CMK (cell line): ENCODE measurements at places on chromosomes 3 and 15.

DNA sequence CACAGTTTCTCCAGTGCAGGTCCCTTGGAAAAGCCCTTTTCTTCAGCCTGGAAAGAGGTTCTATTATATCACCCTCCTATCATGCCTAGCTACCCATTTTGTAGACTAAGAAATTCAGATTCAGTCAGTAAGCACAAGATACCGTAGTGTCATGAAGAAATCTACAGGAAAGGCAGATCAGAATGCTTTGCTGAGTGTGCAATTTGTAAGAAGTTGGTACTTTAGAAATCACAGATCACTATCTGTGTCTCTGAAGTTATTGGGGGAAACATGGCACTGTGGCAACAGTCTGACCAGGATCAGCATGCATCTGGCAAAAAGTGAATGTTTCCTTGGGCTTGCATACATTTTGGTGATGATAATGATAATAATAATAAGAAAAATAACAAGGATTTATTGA, 531.8 kb downstream of the EPHB1 start:
- DNase-seq, result no peak

GRCh38 chr15:86197770-86198169, 118.1 kb downstream of the AGBL1 start:
- DNase-seq, result no peak

- no peak for DNase-seq
These were observed 470.2 kb upstream of the AGTR1 start for GRCh38 chr3:148227534-148227933.

DNA sequence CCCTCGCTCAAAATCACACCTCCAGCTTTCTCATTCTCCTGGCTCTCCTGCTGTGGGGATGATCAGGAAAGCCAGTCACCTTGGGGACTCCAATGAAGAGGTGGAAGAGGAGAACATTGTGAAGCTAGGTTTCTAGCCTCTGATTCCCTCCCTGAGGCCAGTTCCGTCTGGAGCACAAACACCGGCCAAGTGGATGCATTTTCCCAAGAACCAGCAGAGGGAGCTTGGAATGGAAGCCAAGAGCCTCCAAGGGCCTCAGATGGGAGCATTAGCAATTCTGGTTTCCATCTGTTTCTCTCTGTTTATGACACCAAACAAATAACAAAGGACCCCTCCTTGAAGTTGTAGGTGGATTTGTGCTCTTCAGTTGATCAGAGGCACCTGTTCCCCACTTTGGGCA, 40.6 kb upstream of the NMNAT3 start:
- no peak for DNase-seq

DNA sequence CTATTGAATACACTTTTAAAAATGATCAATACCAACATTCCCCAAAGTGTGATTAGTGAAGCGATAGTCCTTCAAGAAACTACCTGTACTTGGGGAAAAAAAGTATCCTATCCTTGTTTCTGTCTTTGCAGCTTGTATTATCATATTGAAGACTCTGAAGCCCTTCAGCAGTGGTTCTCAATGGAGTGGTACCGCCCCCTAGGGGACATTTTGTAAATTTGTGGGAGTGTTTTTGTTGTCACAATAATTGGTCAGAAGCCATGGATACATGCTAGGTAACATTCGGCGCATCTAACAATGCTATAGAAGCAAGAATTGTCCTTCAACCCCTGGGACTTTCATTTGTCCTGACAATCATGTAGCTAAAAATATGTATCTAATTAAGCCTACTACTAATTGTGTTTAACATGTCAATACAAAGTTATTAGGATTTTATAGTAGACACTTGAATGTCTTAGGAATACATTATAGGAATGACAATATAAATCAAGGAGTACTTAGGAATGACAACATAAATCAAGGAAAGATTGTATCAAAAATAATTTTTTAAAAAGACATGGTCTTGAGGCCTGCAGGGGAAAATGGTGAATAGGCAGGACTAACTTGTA, 53.7 kb downstream of the NMD3 start:
- DNase-seq, result no peak

GRCh38 chr3:66076861-66077470, 38.2 kb upstream of the MAGI1 start:
- DNase-seq, result no peak

DNA sequence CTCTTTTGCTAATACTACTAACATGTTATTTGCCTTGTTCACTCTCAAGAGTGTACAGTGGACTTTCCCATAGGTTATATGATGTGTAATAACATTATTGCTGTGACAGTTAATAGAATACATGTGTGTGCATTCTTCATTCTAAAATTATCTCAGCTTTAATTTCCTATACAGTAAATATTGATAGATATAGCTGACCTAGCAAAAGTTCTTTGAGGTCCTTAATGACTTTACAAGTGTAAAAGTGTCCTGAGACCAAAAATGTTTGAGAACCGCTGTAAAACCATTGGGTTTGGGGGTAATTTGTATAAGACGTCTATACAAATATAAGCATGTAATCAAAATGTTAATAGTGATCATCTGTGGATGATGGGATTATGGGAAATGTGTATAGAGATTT, 469.5 kb upstream of the PROK2 start:
- DNase-seq, result no peak

DNA sequence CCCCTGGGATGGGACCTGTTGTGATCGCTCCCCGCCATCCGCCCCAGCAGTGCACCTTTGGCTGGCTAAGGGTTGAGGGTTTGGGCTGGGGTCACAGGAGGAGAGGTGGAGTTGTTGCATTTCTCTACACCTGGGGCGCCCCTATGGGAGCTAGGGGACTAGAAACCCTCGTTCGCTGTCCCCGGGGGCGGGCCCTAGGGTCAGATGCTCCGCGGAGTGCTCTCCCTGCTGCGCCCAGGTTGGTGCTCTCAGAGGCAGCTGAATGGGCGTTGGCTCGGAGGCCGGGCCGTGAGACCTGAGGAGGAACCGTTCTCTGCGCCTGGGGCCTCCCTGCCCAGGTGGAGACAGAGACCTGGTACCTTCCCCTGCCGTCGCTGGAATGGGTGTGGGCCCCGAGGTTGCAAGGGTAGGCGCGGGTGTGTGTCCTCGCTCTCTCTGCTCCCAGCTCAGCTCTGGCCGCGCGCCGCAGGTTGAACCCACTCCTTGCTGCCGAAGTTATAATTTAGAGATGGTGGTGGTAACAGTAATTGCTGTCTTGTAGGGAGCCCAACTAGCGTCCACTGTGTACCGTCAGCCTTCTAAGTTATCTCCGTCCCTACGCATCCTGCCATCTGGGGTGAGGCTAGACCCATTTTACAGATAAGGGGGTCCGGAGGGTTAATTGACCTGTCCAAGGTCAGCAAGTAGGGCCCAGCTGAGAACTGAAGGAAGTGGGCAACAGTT, 965 bp downstream of the FLNB start:
- no peak for DNase-seq

GRCh38 chr15:87662575-87662974, 594.0 kb downstream of the NTRK3 start:
- no peak for DNase-seq

- no peak for DNase-seq
These were observed 65.7 kb upstream of the FRMD4B start for GRCh38 chr3:69451594-69451993.

DNA sequence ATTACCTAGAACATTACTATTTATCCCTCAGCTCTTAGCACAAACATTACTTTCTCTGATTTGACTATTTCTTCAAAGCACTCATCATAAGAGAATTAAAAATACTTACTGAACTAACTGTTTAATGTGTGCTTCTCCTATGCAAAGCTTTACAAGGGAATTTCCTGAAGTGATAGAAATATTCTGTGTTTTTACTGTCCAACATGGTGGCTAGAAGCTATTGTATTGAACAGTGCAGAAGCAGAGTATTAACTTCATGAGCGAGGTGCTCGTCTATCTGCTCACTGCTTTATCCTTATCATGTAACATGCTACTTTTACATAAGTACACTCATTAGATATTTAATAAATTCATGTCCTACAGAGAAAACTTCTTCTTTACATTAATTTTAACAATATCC, 239.1 kb downstream of the ISL2 start:
- no peak for DNase-seq

DNA sequence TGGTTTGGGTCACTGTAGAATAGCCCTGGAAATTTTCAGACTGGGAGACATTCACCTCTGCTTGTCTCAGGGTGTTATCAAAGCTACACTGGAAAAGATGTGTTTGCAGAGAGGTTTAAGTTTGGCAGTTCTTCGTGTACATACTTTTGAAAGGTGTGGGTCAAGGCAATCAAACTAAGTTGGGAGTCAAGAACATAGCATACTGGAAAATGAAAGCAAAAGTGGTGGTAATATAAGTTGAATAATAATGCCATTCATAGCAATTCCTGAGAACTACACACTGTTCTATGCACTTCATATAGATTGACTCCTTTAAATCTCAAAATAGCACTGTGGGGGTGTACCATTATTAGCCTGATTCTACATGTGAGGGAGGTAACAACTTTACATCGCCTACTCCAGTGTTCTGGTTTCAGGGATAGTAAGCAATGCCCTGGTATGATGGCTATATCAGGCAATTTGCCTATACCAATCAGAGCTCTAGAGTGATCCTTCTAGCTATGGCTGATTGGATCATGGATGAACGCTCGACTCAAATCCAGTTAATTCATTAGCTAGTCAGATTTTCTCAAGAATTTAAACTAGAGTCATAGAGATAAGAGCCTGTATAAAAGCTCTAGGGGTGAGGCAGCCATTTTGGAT, 44.6 kb upstream of the RASGRP1 start:
- DNase-seq, result no peak

GRCh38 chr3:195838714-195839113, 27.0 kb upstream of the MUC4 start:
- no peak for DNase-seq

GRCh38 chr3:138941259-138941885, 5.6 kb downstream of the FOXL2 start:
- DNase-seq, result no peak

DNA sequence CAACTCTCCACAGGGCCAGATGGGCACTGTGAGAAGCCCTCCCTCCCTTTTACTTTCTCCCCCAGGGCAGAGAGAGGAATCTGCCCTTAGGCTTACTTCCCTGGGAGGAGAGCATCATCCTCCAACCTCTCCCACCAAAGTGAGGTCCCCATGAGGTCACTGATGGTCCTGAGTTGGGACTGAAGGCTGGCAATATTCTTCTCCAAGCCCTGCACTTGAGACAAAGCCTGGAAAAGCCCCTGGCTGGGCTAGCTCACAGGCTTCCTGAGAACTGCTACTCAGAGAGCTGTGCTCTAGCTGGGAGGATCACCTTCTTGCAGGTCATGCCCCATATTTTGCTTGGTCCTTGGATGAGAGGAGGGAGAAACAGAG, 110.0 kb upstream of the MEF2A start:
- no peak for DNase-seq

- DNase-seq, result no peak
These were observed 86.7 kb downstream of the EBLN2 start for GRCh38 chr3:73148206-73148605.

- no peak for DNase-seq
These were observed 528.8 kb downstream of the UNC13C start for GRCh38 chr15:54506977-54507524.

DNA sequence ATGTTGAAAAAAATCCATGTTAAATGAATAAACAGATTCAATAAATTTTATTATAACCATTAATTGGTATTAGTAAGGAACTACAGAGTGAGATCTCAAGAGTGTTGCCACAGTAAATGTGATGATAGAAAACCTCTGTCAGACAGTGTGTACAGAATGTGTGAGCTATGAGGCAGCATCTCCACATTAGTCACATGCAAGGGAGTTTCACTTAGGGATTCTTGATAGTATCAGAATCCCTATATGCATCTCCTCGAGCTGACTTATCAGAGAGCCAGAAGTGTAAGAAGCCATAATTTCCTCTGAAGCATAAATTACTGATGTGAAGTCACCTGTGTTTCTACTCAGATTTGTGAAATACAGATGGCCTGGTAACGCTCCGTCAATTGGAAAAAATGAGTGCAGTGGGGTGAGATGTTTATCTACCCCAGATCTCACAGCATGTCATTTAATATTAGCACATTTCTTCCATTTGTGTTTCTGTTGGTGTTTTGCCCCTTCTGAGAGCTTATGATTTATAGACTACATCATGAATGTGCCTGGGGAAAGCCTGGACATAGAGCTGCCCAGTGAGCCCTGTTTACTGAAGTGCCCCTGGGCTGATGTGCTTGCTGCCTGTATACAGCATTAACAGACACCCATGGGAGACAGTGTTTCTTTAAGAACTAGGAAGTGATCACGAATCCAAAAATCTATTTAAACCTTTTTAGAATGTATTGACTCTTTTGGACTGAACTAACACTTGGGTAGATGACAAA, 262.4 kb downstream of the CPNE4 start:
- DNase-seq, result no peak

GRCh38 chr3:65401359-65402305, 637.1 kb downstream of the MAGI1 start:
- DNase-seq, result no peak
